ENCODE measurements at places on chromosomes 2 and 18.

GRCh38 chr2:11414372-11415124 is 51.4 kb downstream of the E2F6 start:
- no peak for DNase-seq

DNA sequence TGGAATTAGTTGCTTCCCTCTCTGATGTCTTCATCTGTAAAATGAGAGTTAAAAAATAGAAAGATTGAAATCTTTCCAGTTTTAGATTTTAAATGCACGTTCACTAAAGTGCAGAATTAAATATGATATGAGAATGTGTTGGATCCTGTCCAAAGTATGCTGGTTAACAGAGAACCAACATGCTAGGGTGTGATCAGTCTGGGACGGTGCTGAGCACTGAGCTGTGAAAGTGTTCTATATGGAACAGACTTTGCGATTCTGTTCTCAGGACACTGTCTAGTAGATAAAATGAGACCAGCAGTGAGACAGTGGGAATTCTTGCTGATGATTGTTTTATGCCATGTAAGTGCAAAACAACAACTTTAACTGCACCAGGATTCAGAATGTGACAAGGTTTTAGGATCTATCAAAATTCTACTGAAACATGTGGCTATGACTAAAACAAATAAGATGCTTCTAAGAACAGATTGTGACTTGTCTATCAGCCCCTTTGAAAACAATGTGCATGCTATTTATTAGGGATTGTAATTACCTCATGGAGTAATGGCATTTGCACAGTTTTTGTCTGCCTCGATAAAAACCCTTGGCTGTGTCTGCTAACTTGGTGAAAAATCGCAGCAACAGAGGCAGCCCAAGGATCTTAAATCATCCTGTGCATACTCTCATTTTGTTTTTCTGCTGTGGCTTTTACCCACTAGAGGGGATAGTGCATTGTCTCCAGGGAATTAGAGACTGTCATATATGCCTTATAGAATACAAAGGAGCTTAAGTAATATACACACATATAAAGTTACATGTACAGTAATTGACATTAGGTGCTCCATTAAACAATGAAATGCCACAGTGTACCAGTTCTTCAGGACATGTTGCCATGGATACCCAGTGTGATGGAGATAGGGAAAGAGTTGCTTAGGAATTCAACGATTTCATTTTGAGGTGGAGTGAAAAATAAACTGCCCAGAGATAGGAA is 55.1 kb downstream of the MAP3K20 start:
- DNase-seq: no peak

GRCh38 chr2:3670376-3670775 is 12.4 kb downstream of the ALLC start:
- no peak for DNase-seq

GRCh38 chr2:230811508-230811907 is 53.2 kb upstream of the ITM2C start:
- DNase-seq: no peak

GRCh38 chr2:74017223-74017622 is 32.5 kb downstream of the TET3 start:
- DNase-seq: no peak

GRCh38 chr2:218529990-218530389 is 38.2 kb downstream of the USP37 start:
- no peak for DNase-seq

DNA sequence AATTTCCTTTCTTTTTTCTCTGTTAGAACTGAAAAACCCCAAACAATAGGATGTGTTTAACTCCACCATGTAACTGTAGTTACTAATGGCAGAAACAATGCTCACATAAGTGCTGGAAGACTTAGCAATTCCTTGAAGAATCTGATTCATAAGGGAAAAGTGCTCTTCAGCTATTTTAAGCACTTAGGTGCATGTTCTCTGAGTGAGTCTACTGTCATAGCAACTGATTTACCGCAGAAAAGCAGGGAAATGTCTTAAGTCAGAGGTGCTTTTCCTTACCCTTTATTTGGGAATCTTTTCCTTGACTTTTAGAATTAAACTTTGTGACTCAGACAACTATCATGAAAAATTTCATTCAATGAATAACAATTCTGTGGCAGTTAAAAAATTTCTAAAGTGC is 65.4 kb upstream of the NABP1 start:
- peak; percentile 62 for DNase-seq

- DNase-seq: no peak
These were observed 872 bp downstream of the RDH14 start for GRCh38 chr2:18559531-18560030.

- peak; percentile 35 for DNase-seq
These were observed 489.9 kb downstream of the NYAP2 start for GRCh38 chr2:225889452-225889851.

DNA sequence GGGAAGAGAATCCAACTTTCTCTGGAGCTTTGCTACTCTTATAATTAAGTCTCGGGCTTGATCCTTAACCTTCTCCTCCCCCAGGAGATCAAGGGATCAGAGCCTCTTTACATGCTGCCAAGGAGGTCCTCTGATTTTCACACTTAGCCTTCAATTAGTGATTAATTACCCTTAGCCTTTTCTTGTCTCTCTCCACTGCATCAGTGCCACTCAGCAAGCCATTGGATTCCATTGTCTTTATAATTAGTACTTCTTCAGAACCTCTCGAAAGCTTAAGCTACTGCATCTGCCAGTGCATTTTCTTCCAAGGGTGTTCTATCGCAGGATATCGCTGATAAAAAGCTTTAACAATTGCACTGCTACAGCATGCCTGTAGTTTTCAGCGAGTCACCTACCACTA is 477.0 kb upstream of the MEIS1 start:
- DNase-seq: no peak

GRCh38 chr2:159879051-159879604 is 81.1 kb upstream of the CD302 start:
- DNase-seq: no peak

DNA sequence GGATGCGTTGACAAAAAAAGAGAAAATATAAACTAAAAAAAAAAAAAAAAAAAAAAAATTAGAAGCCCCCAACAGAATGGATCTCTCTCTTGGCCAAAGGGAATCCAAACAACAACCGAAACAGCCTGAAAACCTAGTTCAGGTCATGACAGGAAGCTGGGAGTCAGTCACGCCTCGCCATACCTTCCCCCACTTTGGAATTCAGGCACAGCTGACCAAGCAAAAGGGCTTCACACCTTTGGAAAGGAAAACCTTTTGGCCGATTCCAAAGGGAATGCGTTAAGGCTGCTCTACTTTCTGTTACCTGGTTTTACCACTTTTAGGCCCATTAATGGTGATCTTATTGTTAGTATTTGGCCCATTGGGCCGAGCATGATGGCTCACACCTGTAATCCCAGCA is 17.9 kb upstream of the RMC1 start:
- DNase-seq: no peak

GRCh38 chr2:209771474-209772289 is at the start of gene UNC80:
UNC80 (plus strand) TSS chr2:209771832; CDS start chr2:209772073, 241 bp downstream.
- peak; percentile 88 for DNase-seq

GRCh38 chr2:34492561-34493455 is 893.7 kb upstream of the FAM98A start:
- no peak for DNase-seq
